Peyer's patch (tissue), 4 donors: ENCODE measurements at places on chromosomes 1 and 21.

- DNase-seq = peak; percentile 87
Measured at GRCh38 chr1:869499-870244, 54.1 kb upstream of the SAMD11 start.

DNA sequence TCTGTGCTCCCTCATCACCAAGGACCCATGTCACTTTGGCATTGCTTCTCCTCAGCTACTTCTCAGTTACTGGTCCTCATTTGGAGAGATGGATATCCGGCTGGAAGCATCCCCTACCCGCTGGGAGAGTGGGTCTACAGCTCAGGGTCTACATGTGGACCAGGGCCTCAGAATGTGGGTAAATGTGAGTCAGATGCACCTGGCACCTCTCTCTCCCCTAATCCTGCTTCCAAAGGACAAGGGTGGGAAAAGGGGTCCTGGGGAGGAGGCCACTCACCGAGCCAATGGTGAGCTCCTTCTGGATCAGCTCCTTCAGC, 908 bp downstream of the S100A6 start:
- DNase-seq = no peak

DNA sequence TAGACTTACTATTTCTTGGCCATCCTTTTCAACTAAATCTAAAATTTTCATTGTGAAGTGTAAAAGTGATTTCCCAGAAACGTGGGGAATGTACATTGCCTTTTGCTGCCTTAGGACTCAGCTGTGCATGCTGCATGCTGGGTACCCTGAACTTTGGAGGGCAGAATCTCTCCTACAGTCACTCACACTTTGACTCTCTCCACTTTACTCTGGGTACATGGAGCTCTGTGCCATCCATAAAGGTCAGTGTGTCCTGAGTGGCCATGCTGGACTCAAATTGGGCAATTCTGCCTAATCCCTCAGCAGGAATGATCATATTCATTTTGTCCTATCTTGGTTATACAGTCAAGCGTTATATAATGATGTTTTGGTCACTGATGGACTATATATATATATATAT, 105.6 kb downstream of the NR5A2 start:
- DNase-seq = no peak

GRCh38 chr1:81804312-81804711, 3.6 kb downstream of the ADGRL2 start:
- no peak for DNase-seq

- no peak for DNase-seq
Measured at GRCh38 chr1:86741947-86742572, 37.7 kb downstream of the SH3GLB1 start.

GRCh38 chr21:34926803-34927467, 122.2 kb downstream of the RUNX1 start:
- peak; percentile 78 for DNase-seq

GRCh38 chr1:47769295-47769694, 227.9 kb downstream of the TRABD2B start:
- no peak for DNase-seq

- no peak for DNase-seq
Measured at GRCh38 chr1:114130846-114131525, 22.7 kb downstream of the SYT6 start.

DNA sequence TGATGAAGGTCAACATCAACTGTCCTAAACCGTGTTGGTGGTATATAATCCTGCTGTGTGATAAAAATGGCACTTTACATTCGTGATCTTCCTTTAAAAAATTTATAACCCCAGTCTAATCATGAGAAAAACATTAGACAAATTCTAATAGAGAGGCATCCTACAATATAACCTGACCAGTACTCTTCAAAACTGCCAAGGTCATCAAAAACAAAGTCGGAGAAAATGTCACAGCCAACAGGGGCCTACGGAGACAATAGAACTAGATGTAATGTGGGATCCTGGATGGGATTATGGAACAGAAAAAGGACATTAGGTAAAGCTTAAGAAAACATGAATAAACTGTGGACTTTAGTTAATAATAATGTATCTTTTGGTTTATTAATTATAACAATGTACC, 25.0 kb downstream of the CDKN2C start:
- no peak for DNase-seq

DNA sequence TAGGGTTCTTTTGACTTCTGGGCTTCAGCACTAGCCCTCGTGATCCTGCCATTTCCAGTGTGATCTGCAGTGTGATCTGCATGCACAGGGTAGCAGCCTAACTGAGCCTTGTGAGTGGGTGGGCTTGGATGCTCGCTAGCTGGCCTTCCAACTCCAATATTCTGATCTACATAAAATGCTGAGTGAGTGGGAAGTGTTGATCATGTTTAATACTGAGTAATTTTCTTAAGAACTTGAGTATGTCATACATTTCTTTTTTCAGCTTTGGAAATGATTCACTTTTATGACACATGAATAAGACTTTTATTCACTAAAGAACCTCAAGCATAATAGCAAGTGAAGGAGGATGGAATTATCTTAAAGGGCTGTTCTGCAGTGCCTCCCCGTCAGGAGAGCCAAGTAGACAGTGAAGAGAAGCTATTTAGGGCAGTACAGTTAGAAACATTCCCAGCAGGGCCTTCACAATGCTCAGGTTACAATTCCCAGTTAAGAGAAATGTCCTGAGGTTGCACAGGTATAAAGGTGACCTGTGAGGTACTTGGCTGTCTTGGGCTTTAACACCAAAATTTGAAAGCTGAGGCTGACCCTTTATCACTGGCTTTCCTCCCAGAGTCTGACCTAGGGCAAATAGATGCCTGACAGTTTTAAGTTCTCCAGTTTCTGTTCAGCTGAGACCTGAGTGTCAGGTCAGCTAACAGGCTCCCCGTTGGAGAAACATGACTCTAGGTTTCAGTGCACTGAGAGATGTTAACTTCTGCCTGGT, 29.1 kb upstream of the LRRC8C start:
- DNase-seq = no peak

DNA sequence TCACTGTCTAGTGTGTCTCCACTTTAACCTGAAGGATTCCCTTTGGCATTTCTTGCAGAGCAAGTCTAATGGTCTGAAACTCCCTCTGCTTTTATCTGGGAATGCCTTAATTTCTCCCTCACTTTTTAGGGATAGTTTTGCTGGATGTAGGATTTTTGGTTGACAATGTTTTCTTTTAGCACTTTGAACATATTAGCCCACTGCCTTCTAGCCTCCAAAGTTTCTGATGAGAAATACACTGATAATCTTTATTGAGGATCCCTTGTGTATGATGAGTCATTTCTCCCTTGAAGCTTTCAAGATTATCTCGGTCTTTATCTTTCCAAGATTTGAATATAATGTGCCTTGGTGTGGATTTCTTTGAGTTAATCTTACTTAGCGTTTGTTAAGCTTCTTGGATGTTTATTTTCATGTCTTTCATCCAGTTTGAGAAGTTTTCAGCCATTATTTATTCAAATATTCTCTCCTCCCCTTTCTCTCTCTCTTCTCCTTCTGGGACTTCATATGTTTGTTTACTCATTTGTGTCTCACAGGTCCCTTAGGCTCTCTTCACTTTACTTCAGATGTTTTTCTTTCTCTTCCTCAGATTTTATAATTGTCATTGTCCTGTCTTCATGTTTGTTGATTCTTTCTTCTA, 53.1 kb downstream of the STYXL2 start:
- DNase-seq = no peak

DNA sequence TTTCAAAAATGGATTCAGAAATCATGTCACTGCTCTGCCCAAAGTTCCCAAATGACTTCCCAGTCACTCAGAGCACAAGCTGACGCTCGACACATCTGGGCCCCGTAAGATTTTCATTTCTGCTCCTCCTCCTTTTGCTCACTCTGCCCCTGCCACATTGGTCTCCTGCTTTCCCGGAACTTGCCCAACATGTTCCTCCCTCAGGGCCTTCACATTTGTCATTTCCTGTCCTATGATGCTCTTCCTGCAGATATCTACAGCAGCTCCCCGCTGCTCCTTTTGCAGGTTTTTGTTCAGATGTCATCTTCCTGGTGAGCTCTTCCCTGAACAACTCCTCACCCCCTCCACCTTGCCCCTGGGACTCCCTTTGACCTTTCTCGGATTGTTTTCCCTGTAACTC, 58.5 kb upstream of the IVNS1ABP start:
- no peak for DNase-seq

DNA sequence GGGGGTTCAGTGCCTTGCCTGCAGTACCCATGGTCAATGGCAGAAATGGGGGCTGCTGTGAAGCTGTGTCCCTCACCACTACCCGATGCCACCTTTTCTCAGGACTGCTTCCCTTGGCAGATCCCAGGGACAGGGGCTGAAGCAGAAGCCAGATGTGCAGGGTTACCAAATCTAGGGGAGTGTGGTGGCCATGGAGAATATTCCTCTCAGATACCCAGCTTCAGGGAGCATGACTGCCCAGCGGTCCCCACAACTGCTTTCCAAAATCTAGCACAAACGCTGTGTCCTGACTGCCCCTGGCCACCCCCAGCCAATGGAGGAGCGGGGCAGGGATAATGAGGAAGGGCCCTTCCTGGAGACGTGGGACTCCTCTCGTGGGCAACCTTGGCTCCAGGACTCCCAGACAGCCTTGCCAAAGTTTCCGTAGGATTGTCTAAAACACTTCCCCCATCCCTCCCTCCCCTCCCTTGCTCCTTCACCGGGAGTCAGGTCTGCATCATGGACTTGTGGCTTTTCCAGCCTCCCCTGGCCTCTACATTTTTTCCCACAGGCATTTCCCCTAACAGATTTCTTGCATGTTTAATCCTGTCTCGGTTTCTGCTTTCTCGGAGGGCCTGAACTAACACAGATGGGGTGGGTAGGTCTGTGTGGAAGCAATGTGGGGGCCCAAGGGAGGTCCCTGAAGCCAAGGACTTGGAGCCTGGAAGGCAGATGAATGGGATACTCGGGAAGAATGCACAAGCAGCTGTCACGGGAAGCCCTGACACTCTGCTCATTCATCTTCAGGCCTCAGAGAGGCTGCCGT, 80.5 kb downstream of the OMA1 start:
- no peak for DNase-seq

GRCh38 chr1:39954870-39955546, at the start of gene MFSD2A:
MFSD2A (plus strand) TSS chr1:39955145; CDS start chr1:39955293, 148 bp downstream.
- DNase-seq = peak; percentile 98

- no peak for DNase-seq
Measured at GRCh38 chr1:29481031-29481430, 244.7 kb downstream of the PTPRU start.

GRCh38 chr1:223364685-223365382, 858 bp upstream of the SUSD4 start:
- DNase-seq = no peak

DNA sequence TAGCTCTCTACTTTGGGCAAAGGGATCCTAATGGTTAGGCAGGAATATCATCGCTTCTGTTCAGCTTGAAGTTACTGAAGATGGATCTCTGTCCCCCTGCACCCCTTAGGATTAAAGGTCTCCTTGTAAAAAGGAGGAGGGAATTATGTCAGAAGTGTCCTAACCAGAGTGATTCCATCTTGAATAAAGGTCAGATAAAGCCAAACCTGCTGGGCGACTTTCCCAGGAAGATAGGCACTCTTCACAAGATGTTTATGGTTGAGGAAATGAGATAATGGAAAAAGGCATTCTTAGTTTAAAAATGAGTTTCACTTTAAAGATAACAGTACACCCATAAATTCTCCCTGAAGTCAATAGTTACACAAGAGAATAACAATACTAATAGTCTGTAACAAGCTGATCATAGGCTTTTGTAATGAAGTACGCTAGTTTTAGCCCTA, 1.7 kb upstream of the NENF start:
- no peak for DNase-seq

DNA sequence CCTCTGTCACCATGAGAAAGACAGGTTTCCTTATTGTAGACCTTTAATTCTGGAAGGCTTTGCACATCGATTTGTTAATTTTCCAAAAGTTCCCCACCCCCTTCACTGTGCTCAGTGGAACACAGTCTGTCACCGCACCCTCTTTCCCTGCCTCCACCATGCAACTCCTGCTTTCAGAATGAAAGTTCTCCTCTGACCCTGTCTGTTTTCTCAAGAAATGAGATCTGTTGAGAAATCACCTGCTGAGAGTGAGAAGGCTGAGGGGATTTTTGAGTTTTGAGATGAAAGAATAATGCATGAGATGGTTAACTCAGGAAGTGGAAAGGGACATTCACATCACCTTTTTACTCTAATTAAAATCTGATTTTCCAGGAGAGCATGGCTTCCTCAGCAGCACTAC, 99.6 kb downstream of the CYYR1 start:
- DNase-seq = no peak

DNA sequence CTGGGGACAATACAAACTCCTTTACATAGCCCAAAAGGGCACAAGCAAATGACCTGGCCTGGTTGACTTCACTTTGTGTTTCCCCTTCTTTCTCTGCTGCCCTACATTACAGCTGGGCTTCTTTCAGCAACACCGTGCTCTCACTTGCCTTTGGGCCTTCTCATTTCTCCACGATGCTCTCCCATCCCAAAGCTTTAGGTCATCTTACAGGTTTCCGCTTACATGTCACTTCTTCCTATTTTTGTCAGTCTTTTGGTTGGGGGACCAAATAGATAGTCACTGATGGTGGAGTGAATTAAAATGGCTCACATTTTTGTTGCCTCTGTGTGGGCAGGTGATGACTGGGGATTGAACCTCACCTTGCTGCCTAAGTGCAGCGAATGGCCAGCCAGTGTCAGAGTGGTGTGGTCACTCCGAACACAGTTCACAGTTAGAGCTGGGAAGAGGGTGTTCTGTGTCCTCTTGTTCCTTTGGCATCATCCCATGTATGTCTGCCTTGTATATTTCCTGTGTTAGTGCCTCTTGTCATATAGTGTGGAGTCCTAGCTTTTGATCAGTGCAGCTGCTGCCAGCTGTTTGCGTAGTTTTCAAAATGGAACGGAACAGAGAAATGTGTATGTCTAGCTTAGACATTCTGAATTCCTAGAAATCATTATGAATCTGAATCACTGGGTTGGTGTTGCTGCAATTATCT, 134.8 kb downstream of the NOS1AP start:
- no peak for DNase-seq

GRCh38 chr1:163013826-163014600, 55.1 kb upstream of the RGS4 start:
- DNase-seq = no peak

DNA sequence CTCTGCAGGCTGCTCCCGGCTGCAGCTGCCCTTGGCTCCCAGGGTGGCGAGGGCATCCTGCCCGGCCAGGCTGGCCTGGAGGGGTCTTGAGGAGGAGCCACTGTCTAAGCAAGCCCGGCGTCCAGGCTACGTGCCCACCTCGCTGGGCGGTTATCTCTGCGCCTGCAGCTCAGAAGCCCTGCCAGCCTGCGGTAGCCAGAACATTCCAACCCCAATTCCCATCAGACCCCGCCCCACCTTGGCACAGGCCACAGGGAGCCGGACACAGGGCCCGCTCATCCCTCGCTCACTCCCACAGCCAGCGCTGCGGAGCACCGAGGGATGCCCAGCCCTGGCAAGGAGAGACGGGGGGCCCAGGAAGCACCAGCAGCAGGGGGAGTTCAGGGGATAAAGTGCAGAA, 53.9 kb downstream of the MEGF6 start:
- no peak for DNase-seq

- no peak for DNase-seq
Measured at GRCh38 chr1:53303726-53304515, 23.9 kb downstream of the LRP8 start.

- peak; percentile 81 for DNase-seq
Measured at GRCh38 chr1:178530037-178530402, 17.1 kb downstream of the TEX35 start.
